ENCODE measurements at places on chromosomes 7 and 10.

- DNase-seq, result no peak
Observed at GRCh38 chr10:65292551-65292950, 1633.3 kb upstream of the LRRTM3 start.

DNA sequence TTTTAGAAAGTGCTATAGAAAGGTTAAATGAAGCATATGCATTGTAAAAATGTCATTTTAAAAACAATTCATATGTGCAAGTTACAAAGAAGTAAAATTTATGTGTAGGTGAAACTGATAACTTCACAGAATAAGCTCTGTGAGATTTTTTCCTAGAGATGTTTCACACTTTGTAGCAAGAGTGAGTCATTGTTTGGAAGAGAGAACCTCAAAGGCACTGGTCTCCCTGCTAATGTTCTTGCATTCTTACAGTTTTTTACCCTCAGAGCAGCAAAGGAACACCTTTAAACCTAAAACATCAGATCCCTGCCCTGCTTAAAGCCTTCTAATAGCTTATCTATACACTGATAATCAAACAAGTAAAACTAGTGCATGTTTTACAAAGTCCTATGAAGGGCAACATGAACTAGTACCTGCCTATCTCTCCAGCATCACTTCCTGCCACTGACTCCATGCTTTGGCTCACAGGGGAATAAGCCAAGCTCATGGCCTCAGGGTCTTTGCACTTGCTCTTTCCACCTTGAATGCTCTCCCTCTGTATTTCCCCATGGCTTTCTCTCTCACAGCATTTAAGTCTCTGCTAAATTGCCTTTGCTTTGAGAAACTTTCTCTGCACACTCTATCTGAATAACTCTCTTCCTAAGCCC is 997.0 kb downstream of the GATA3 start:
- DNase-seq, result no peak

GRCh38 chr10:112915590-112916572 is 34.2 kb upstream of the TCF7L2 start:
- DNase-seq, result no peak

DNA sequence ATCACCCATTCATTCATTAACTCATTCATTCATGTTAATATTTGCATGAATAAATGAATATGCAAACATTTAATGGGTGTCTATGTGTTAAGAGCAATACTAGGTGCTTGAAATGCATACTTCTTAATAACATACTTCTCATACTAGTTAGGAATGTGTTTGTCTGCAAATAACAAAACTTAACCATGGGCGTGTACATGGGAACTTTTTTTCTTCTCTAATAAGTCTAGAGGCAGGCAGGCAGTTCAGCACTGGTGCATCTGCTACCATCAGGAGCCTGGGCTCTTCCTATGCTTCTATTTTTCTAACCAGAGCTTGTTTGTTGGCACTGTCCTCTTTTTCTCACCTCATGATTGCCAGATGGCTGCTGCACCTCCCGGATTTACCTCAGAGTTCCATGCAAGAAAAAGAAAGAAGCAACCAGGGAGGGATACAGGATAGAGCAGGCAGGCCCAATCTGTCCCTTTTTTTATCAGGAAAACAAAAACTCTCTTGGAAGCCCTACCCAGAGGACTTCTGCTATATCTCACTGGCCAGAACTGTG is 22.7 kb downstream of the CDHR3 start:
- DNase-seq, result no peak

- DNase-seq, result no peak
Observed at GRCh38 chr7:127571741-127572505, 13.5 kb downstream of the GCC1 start.

GRCh38 chr10:80168162-80168511 is 35.6 kb downstream of the PLAC9 start:
- DNase-seq, result no peak
